ENCODE measurements at places on chromosomes 6 and 20. TPM values are rescaled to one million over a fixed set of nuclear protein-coding genes. Genes with fewer than 3 reads are reported as not detected.

- DNase-seq = no peak
Observed at GRCh38 chr20:52209154-52209571, 17.6 kb upstream of the ZFP64 start.

Gene SLC17A2
- total RNA-seq = not detected

GRCh38 chr6:151043944-151044343, 178.4 kb downstream of the MTHFD1L start:
- DNase-seq = no peak

Gene PRKN
- not detected for total RNA-seq

Gene PAK5
- total RNA-seq = 0.21 TPM

Gene APCDD1L
- total RNA-seq = 1.7 TPM
